ENCODE measurements at places on chromosomes 7 and 10. TPM values are rescaled to one million over a fixed set of nuclear protein-coding genes. Genes with fewer than 3 reads are reported as not detected.

Gene ANKRD16
- 12.2 TPM for total RNA-seq

Gene HKDC1
- total RNA-seq = not detected

Gene SLC39A12
- total RNA-seq = not detected

Gene NCF1
- total RNA-seq = 0.66 TPM

Gene TMEM130
- 1.9 TPM for total RNA-seq

Gene SH2D4B
- total RNA-seq = 0.09 TPM

Gene NUTM2D
- total RNA-seq = 1.6 TPM

DNA sequence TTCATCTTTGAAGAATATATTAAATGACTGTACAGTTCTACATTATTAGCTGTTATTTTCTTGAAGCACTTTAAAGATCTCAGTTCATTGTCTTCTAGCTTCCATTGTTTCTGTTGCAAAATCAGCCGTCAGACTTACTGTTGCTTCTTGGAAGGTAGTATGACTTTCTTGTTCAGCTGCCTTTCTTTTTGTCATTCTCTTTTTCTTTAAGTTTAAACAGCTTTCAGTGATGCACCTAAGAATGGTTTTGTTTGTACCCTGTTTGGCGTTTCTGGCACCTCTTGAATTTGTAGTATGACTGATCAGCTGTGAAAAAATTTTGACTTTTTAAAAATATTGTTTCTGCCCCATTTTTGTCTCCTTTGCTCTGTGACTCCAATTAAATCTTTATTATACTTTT is 9.3 kb downstream of the MKLN1 start:
- H3K4me1 ChIP-seq = peaks cover 24% of the 10 kb centered on the region
- no peak overlapping the region for H3K4me3 ChIP-seq
- DNase-seq = no peak
- H3K36me3 ChIP-seq = peaks cover 31% of the 10 kb centered on the region
- H3K27ac ChIP-seq = no peak overlapping the region

- H3K27ac ChIP-seq = no peak overlapping the region
- H3K27me3 ChIP-seq = no peaks in the 10 kb centered on the region
- peaks cover 4% of the 10 kb centered on the region for H3K4me1 ChIP-seq
- no peaks in the 10 kb centered on the region for H3K36me3 ChIP-seq
- H3K4me3 ChIP-seq = no peak overlapping the region
These were observed 572.6 kb downstream of the IPMK start for GRCh38 chr10:57694956-57695608.

GRCh38 chr10:45373003-45373575 is 927 bp upstream of the ALOX5 start:
- H3K4me1 ChIP-seq = peaks cover 17% of the 10 kb centered on the region
- H3K27ac ChIP-seq = no peak overlapping the region
- peaks cover 74% of the 10 kb centered on the region for H3K27me3 ChIP-seq

- no peak for DNase-seq
- H3K27me3 ChIP-seq = no peaks in the 10 kb centered on the region
- H3K27ac ChIP-seq = no peak overlapping the region
These were observed 21.3 kb downstream of the ZEB1 start for GRCh38 chr10:31340343-31340742.

DNA sequence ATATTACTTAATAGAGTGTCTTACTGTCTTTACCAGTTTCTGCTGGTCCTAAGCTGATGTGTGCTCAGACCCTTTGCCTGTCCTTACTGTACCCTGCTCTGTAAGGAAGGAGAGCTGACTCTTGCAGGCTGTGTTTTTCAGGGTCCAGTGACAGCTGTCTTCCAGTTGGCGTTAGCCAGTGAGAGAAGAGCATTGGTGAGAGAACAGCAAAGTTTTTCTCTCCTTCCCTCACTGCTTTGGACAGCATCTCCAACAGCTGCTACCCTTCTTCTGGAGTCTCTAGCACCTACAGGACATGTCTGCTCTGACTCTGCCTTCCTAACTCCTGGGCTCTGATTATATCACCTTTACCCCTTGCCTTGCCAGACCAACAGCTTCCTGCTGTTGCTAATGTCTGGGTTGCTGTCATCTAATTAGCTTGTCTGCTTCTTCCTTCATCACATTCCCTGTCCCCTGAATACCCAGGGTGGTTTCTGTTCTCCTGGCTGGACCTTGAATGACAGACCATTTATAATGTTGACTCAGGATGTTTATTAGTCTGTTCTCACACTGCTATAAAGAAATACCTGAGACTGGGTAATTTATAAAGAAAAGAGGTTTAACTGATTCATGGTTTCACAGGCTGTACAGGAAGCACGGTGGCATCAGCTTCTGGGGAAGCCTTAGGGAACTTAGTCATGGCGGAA is 23.5 kb upstream of the PANK1 start:
- H3K4me3 ChIP-seq = no peak overlapping the region
- no peak overlapping the region for H3K27ac ChIP-seq
- 0 out of 2 replicates have a peak, but pooled peaks cover 3% of the 10 kb centered on the region for H3K4me1 ChIP-seq
- no peaks in the 10 kb centered on the region for H3K27me3 ChIP-seq

DNA sequence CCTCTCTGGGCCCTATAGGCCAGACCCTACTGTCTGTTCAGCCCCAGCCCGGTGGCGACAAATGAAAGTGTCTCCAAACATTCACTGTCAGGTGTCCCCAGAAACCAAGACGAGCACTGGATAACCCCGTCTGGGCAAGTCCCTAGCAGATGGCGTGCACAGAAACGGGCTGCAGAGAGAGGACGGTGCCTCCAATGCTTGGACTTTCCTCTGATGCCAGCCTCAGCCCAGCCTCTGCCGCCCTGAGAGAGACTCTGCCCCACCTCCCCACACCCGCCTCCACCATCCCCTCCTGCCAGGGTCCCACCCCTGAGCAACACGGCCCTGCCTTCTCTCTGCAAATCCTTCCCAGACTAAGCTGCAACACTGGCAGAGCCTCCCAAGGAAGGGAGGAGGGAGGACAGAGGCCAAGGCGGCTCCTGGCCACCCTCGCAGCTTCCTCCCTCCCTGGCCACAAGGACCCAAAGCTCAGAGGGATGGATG is 7.4 kb upstream of the LFNG start:
- H3K4me1 ChIP-seq = peaks cover 11% of the 10 kb centered on the region
- H3K27me3 ChIP-seq = no peaks in the 10 kb centered on the region
- no peak overlapping the region for H3K27ac ChIP-seq
- DNase-seq = no peak
- H3K36me3 ChIP-seq = no peaks in the 10 kb centered on the region

- H3K4me3 ChIP-seq = no peak overlapping the region
- H3K27me3 ChIP-seq = no peaks in the 10 kb centered on the region
- DNase-seq = peak; percentile 59
- peaks cover 26% of the 10 kb centered on the region for H3K36me3 ChIP-seq
- H3K27ac ChIP-seq = peak overlapping the region; percentile 30
- no peaks in the 10 kb centered on the region for H3K4me1 ChIP-seq
These were observed 22.2 kb downstream of the TMEM120A start for GRCh38 chr7:75971961-75972763.

DNA sequence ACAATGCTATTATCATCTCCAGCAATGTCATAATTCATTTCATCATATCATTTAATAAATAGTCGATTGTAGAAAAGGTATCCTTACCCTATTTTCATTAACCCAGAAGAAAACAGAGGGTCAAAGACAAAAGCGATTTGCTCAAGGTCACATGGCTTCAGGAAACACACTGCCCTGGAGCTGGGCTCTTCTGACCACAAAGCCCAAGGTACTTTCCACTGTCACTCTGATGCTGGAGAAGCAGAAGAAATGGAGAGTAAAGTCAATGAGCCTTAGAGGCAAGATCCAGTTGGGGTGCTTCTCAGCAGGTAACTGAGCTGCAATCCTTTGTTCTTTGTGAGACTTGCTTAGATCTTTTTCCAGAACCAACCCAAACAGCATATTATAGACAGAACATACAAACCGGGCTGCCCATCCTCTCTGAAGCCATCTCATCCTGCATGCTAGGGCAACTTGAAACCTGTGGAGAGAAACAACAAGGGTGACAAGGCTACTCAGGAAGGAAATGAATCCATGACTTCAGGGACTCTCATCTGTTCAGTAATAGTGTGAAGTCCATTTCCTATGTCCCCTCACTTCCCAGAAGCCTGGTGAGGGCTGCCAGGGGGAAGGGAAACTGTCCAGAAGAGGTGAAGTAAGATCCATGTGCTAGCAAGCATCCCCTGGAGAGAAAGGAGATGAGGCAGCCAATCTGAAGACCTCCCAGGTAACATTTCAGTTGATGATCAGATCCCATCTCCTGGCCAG is 148.6 kb upstream of the SVIL start:
- no peak for DNase-seq
- no peak overlapping the region for H3K4me3 ChIP-seq
- peaks cover 22% of the 10 kb centered on the region for H3K4me1 ChIP-seq

DNA sequence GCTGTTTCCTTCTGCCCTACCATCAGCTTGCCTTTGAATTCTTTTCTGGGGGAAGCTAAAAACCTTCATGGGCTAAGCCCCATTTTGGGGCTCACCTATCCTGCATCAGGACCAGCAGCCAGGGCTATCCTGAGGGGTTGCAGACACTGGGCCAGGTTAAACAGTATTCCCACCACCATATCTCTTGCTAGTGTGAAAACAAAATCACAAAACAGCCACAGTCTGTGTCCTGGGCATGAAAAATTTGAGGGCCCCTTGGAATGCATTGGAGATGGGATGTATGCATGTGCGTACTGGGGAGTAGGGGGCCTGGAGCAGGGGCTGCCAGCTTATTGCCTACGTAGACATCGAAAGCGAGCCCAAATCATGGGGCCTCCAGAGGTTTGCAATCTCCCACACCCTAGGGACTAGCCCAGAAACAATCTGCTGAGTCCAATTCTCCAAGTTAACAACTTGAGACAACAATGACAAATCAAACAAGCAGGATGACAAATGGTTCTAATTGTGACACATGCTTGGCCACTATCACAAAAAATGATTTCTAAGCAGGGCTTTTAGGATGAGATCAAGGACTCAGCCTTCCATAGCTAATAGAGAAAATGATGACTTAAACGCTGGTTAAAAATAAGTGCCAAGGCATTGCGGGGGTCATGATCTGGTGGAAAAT is 557.1 kb downstream of the KCNMA1 start:
- no peak overlapping the region for H3K27ac ChIP-seq
- no peaks in the 10 kb centered on the region for H3K36me3 ChIP-seq
- DNase-seq = no peak
- H3K4me3 ChIP-seq = no peak overlapping the region

DNA sequence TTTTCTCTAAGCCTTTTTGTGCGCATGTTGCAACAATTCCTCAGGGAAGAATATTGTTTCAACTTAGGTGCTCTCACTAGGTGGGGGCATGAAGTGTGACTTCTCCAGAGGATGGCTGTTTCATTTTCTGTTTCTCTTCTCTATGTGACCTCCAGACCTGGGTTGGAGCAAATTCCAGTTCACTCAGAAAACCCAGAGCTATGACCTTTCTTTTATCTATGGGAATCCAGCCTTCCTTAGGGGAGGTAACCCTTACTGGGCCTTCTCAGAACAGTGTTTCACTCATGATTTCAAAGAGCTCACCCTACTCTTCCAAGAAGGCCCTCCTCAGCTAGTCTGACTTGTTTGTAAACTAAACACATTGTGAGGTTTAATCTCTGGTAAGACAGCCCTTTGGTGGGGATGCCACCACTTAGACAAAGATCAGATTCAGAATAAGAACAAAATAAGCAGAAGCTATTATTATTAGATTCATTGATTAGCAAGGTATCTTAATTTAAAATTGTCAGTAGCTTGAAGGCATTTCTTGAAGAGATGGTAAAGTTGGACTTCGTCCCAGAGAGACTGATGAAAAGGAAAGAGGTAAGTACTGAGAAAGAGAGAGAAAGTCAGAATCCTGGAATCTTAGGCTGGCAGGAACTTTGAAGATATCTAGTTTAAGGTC is 16.6 kb upstream of the TAS2R60 start:
- no peak overlapping the region for H3K4me3 ChIP-seq
- no peak overlapping the region for H3K27ac ChIP-seq
- no peaks in the 10 kb centered on the region for H3K27me3 ChIP-seq
- peaks cover 26% of the 10 kb centered on the region for H3K36me3 ChIP-seq
- H3K4me1 ChIP-seq = no peaks in the 10 kb centered on the region

DNA sequence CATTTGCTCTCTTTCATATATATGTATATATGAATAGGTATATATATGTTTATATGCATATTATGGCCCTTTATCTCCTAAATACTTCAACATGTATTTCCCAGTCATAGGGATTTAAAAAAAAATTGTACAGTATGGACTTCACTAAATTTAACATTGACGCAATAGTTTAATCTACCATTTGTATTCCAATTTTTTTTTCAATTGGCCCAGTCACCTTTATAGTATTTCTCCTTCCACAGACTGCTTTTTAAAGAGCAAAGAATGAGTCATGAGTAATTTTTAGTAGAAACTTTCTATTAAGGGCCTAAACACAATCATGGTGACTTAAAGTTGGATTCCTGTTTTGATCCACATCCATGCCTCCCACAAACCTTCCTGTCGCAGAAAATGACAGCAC is 20.5 kb downstream of the CCSER2 start:
- no peak overlapping the region for H3K4me3 ChIP-seq
- peaks cover 22% of the 10 kb centered on the region for H3K36me3 ChIP-seq
- no peak for DNase-seq
- H3K27ac ChIP-seq = no peak overlapping the region

DNA sequence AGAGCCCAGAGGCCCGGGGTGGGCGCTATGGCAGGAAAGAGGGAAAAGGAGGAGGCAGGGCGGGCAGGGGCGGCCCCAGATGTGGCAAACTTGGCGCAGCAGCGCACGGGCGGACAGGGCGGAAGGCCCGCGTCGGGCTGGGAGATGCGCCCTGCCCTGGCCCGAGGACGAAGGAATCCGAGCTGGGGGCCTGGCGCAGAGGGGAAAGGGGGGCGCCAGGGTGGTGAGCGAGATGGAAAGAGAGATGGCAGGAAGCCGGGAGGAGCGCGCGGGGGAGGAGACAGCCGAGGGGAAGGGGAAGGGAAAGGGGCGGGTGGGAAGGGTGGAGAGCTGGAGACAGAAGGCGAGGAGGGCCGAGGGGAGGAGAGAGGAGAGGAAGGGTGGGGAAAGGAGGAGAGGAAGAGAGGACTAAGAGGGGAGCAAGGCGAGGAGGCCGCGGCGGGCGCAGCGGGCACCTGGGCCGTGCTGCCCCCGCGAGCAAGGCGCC is at the start of gene MARVELD1:
TSS of gene MARVELD1 (plus strand) at position 392 of the 487 bp plus-strand sequence. CDS start 147 bp downstream, outside the sequence.
- peak; percentile 77 for DNase-seq
- H3K4me3 ChIP-seq = peak within 1 kb of the TSS; percentile 98
- H3K27me3 ChIP-seq = peaks cover 4% of the 10 kb centered on the region
- H3K4me1 ChIP-seq = peaks cover 47% of the 10 kb centered on the region
- peak within 1 kb of the TSS; percentile 97 for H3K27ac ChIP-seq
- peaks cover 8% of the 10 kb centered on the region for H3K36me3 ChIP-seq

Measured in WTC11 (cell line).